ENCODE measurements at places on chromosomes 5 and 9.

DNA sequence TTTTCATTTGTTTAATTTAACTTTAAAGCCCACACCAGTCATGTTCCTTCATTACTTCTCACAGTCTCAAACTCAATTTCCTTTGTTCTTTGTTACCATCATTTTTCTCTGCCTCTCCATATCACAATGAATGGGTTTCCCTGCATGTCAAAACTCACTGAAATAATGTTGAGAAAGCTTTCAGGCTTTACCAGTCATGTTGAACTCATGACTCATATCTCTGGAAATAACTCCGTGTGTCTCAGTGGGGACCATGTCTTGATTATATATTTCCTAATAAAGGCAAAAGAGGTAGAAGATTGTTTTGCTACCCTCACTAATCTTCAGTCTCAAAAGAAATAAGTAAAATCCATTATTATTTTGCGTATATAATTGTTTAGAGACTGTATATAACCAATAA is 231.2 kb downstream of the CHSY3 start:
- no peak for DNase-seq

DNA sequence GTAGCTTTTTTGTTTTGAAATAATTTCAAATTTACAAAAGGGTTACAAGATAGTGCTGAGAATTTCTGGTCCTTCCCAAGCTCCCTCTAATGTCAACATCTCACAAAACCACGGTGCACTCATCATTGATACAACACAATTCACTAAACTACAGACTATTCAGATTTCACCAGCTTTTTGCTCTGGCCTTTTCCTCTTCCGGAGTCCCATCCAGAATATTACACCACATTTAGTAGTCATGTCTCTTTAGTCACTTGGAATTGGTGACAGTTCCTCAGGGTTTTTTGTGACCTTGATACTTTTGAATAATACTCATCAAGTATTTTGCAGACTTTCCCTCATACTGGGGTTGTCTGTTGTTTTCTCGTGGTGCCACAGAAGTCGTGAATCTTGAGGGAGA is 484.0 kb downstream of the GADD45G start:
- DNase-seq, result no peak

DNA sequence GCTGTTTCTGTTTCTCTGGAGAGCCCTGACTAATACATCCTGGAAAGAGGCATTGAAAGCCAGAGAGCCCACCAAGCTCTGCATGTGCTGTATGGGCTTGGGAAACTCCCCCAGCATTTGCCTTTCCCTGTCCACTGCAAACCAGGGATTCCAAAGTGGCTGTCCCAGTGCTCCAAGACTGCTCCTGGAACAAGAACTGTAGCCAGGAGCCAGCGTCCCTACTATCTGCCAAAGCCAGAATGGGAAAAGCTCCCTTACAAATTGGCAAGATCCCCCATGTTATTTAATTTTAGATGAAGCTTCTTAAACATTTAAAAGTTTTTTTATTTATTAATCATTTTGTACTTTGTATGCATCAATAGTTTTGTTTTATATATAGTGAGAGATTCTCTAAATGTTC is 263.2 kb downstream of the GABRB2 start:
- no peak for DNase-seq

GRCh38 chr5:65213921-65214525 is 267.7 kb downstream of the ADAMTS6 start:
- no peak for DNase-seq

DNA sequence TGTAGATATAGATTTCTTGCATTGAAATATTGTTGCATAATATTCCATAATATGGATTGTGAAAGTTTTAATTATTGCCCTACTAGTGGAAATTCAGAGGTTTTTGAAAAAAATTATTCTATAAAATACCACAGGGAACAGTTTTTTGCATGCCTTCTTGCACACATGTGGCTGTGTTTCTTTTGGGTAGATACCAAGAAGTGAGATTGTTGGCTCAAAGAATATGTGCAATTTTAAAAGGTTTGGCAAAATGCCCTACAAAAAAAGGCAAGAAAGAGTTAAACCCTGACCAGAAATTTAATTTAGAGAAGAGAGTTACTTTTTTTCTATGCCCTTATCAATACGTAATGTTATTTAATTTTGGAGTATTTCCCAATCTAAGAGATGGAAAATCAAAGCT is 270.8 kb upstream of the DAPK1 start:
- DNase-seq, result no peak

- no peak for DNase-seq
Measured at GRCh38 chr5:172110921-172111851, 76.8 kb downstream of the STK10 start.

- DNase-seq, result no peak
Measured at GRCh38 chr9:86521322-86521721, 167.1 kb upstream of the TUT7 start.

- no peak for DNase-seq
Measured at GRCh38 chr5:77151501-77151900, 59.0 kb upstream of the PDE8B start.

- no peak for DNase-seq
Measured at GRCh38 chr9:122239722-122240121, 11.0 kb upstream of the LHX6 start.

DNA sequence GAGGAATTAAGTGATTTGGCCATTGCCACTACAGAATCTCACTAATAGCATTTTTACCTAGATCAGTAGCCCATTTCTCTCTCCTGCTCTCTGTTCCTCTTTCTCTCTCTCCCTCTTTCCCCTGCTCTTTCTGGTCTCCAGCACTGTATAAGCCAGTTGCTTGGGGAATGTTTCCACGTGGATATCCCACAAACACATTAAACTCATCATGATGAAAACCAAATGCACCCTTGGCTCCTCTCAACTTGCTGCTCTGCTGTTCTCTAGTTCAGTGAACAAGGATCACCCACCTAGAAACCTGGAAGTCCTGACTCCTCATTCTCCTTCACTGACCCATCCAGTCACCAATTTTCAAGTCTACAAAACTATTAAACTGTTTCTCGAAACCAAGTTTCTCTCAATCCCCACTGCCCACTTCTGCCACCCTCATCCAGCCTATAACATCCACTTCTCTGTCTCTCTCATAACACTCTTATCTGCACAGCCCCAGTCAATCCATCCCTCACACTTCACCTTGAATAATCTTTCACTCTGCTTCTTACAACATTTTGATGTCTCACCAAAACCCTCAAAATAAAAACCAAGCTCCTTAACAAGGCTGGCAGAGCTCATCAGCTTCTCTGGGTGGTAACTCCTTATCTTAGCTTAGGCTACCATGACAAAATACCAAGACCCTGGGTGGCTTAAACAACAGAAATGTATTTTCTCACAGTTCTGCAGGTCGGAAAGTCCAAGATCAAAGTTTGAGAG is 79.3 kb downstream of the ARL15 start:
- DNase-seq, result no peak

- DNase-seq, result no peak
Measured at GRCh38 chr5:11050596-11051304, 289.7 kb upstream of the DAP start.

GRCh38 chr5:761059-761771 is 23.3 kb downstream of the ZDHHC11B start:
- DNase-seq, result no peak

GRCh38 chr5:93151121-93151520 is 429.9 kb downstream of the NR2F1-AS1 start:
- DNase-seq, result no peak

DNA sequence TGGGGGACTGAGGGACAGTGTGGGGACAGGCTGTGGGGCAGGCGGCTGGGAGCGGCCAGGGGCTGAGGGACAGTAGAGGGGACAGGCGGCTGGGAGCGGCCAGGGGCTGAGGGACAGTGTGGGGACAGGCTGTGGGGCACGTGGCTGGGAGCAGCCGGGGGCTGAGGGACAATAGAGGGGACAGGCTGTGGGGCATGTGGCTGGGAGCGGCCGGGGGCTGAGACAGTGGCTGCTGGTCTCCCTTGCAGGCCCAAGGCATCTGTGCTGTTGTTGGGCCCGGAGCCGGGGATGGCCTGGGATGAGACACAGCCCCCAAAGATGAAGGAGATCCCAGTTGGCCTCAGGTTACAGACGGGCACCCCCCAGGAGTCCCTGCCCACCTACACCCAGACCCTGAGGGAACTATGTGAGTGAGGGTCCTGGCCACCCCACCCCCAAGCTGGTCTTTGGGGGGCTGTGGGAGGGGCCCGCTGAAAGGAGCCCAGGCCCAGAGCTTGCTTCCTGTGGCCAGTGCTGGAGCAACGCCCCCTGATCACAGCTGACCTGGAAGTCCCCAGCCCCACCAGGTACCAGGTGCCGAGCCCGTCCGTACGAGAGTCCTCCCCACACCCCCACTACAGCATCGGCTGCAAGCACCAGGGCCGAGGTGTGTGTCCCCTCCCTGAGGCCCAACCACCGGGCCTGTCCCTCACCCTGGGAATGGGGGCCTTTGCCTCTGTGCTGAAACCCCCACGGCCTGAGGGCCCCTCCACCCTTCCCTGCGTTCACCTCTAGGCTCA is 593 bp downstream of the STPG3 start:
- no peak for DNase-seq

- DNase-seq, result peak; percentile 32
Measured at GRCh38 chr5:56900858-56901578, 8.4 kb upstream of the SETD9 start.

DNA sequence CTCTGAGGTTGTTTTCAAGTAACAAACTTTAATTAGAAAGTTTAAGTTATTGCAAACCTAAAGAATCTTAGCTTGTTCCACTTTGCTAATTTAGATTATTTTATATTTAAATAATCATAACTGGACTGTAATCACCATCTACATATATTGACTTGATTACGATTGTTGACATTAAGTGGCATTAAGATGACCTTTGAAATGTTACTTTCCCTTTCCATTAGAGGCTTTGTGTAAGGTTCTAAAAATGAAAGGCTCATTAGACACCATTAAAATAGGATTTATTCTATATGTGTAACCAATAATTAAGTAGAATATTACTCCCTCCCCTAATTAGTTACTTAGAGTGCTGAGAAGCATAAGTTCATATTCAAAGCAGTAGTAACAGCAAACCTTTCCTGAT is 358.1 kb downstream of the GLIS3 start:
- DNase-seq, result no peak

DNA sequence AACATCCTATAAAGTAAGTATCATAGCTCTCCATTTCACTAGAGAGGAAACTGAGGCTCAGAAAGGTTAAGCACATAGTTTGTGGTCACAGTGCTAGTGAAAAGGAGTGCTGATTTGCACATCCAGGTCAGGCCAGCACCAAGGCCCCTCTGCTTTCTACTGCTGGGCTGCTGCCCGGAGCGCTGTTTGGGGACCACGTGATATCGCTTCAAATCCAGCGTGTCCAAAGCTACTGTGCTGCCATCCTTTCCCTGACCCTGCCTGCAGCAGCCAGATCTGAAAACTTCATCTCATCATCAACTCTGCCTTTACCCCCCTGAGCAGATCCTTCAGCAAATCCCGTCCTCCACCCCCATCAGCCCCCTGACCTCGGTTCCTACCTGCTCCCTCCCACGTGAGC is 40.7 kb upstream of the AKNA start:
- no peak for DNase-seq

GRCh38 chr9:92686954-92687353 is 17.0 kb upstream of the IPPK start:
- no peak for DNase-seq

GRCh38 chr9:136295542-136296433 is 8.1 kb downstream of the CCDC187 start:
- DNase-seq, result no peak

DNA sequence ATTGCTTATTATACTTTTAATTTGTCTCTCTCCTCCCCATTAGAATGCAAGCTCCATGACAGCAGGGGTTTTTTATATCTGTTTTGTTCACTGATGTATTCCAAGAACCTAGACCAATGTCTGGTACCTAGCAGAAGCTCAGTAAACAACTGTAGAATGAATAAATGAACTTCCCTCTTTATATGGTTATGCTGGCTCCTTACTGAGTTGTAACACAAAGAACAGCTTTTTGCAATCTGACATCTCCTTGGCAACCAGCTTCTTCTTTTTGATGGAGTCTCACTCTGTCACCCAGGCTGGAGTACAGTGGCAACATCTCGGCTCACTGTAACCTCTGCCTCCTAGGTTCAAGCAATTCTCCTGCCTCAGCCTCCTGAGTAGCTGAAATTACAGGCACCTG is 13.6 kb downstream of the TRMO start:
- DNase-seq, result no peak

DNA sequence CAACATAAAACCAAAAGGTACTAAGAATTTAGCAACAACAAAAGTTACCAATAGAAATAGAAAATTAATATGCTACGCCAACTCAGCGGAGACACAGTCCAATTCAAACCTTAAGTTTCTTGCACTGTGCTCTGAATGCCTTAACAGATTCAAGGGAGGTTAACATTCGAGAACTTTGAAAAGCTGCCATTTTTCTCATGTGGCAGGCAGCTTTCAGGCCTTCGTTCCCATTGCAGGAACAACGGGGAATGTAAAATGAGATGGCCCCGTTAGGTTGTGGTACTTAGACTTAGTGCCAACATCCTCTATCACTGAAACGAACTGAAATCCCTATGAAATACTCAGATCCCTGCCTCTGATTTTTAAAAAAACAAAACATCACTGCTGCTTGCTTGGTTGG is 22.4 kb downstream of the FNBP1 start:
- no peak for DNase-seq

DNA sequence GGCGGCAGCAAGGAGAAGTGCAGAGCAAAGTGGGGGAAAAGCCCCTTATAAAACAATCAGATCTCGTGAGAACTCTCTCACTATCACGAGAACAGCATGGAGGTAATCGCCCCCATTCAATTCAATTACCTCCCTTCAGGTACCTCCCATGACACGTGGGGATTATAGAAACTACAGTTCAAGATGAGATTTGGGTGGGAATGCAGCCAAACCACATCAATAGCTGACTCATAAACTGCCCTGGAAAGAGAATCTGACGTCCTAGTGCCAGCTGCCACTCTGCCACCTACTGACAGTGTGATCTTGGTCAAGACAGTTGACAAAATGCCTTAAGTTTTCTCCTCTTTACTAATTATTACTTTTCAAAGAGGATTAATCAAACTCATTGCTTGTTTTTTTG is 128.3 kb downstream of the GPBP1 start:
- no peak for DNase-seq

DNA sequence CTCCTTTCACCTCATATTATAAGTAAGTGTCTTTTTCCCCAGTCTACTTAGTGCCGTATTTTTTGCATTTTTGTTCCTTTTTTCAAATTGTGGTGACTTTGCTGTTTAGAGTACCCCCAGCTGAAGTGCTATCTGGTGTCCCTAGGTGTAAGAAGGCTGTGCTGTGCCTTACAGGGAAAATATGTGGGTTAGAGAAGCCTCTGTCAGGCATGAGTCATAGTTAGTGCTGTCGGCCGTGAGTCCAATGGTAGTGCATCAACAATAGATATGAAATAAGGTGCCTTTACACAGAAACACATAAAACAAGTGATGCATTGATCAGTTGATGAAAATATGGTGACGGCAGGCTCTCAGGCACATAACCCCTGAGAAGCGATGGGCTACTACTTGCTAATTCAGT is 20.1 kb downstream of the SYK start:
- DNase-seq, result no peak

DNA sequence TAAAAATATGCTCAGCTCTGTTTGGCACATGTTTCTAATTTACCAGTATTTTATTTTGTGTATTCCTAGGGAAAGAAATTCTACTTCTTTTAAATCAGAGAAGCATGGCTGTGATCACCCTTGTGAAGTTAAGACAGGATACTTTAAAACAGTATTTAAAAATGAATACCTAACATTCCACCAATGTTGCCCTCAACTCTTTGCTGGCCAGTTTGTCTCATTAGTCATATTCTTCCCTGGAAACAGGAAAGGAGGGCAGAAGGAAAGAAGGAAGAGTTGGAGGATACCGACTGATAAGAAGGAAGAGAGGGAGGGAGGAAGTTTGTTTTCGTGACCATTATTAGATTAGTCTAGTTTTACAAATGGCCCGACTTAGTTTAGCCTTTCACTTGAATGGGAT is 137.4 kb downstream of the PLK2 start:
- DNase-seq, result no peak

- DNase-seq, result no peak
Measured at GRCh38 chr5:10689391-10690081, 71.5 kb downstream of the DAP start.

Data from NCI-H187 (cell line).